Stimulated activated CD4-positive, alpha-beta T cell treated with anti-CD3 and anti-CD28 coated beads, Interleukin-1b, Interleukin-23, amount 100 ng/mL, for 1 hour (primary cell): ENCODE measurements at places on chromosomes 7 and 10.

DNA sequence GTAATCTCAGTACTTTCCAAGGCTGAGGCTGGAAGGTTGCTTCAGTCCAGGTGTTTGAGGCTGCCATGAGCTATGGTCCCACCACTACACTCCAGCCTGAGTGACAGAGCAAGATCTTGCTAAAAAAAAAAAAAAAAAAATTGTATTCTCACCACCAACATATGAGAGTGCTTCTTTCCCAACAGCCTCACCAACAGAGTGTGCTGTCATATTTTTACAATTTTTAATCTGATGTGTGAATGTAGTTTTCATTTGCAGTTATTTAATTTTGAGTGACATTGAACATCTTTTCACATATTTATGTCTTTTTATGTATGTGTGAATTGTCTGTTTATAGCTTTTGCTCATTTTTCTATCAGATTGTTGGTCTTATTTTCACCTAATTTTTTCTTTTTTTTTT lies 35.2 kb downstream of the MYO1G start:
- DNase-seq: no peak

DNA sequence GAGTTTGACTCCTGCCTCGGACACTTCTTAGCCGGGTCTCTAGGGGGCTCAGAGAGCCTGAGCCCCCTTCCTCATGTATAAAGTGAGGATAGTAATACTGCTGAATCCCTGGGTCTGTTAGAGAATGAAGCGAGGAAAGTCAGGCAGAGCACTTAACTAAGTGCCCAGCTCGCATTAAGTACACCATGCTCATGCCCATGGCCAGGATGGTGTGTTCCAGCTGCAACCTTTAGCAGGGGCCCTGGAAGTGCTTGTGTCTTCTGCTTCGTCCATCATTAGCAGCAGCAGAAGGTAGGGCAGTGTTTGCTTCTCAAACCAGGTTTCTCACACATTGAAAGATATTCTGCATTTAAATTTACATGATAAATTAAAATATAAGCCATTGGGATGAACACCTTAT lies 27.3 kb upstream of the WDFY4 start:
- no peak for DNase-seq

GRCh38 chr10:13439313-13440184 lies 89.3 kb downstream of the BEND7 start:
- no peak for DNase-seq

- DNase-seq: no peak
Measured at GRCh38 chr10:132574783-132575319, 37.3 kb downstream of the INPP5A start.

DNA sequence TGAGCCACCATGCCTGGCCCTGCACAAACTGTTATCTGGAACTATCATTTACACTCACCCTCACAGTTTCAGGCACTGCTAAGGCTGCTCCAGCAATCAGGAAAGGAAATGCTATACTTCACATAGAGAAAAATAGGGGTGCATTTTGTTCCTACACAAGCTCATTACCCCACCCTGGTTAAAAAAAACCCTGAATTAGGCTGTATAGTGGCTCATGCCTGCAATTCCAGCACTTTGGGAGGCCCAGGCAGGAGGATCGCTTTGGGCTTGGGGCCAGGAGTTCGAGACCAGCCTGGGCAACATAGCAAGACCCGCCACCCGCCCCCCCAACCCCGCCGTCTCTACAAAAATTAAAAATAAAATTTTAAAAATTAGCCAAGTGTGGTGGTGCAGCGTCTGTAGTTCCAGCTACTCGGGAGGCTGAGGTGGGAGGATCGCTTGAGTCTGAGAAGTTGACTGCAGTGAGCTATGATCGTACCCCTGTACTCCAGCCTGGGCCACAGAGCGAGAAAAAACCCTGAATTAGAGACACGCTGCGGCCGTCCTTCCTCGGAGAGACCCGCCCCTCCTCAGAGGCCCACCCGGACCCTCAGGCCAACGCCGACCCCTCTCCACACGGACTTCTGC lies 539 bp downstream of the PTCD1 start:
- DNase-seq: no peak

GRCh38 chr10:24463611-24464426 lies 254.9 kb downstream of the KIAA1217 start:
- DNase-seq: no peak

DNA sequence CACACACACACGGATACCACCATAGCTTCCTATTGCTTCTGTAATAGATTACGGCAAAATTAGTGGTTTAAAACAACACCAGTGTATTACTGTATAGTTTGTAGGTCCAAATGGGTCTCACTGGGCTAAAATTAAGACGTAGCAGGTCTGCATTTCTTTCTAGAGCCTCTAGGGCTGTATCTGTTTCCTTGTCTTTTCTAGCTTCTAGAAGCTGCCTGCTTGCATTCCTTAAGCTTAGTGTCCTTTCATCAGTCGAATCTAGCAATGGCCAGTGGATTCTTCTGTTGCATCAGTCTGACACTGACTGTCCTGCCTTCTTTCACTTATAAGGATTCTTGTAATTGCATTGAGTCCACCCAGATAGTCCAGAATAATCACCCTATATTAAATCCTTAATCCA lies 882.3 kb downstream of the PCDH15 start:
- no peak for DNase-seq

- DNase-seq: no peak
Measured at GRCh38 chr7:47185170-47185569, 396.7 kb downstream of the TNS3 start.

DNA sequence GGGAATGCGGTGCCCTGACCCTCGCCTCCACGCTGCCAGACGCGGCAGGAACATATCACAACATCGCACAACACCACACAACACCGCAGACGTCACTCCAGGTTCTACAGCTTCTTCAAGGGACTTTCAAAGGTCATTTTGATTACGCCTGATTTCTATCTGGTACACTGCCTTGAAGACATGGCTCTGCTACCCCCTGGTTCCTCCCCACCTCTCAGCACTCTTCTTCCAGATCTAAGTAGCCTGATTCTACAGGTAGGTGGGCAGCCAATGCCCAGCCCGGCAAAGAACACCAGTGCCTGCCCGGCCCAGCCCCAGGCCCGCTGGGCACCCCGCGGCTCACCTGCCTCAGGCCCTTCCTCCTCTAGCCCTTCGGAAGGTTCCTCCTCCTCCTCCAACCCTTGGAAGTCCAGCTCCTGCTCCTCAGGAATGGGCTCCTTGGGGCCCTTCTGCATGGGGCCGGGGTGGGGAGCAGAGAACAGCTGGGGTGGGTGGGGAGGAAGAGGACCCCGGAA lies 8.4 kb downstream of the GIGYF1 start:
- no peak for DNase-seq
